Esophagus squamous epithelium (tissue), 5 donors: ENCODE measurements at places on chromosomes 3 and 15.

GRCh38 chr3:11498646-11499045 lies 145.1 kb downstream of the VGLL4 start:
- DNase-seq: no peak

GRCh38 chr15:74775132-74775562 lies 6.7 kb upstream of the CSK start:
- no peak for DNase-seq

DNA sequence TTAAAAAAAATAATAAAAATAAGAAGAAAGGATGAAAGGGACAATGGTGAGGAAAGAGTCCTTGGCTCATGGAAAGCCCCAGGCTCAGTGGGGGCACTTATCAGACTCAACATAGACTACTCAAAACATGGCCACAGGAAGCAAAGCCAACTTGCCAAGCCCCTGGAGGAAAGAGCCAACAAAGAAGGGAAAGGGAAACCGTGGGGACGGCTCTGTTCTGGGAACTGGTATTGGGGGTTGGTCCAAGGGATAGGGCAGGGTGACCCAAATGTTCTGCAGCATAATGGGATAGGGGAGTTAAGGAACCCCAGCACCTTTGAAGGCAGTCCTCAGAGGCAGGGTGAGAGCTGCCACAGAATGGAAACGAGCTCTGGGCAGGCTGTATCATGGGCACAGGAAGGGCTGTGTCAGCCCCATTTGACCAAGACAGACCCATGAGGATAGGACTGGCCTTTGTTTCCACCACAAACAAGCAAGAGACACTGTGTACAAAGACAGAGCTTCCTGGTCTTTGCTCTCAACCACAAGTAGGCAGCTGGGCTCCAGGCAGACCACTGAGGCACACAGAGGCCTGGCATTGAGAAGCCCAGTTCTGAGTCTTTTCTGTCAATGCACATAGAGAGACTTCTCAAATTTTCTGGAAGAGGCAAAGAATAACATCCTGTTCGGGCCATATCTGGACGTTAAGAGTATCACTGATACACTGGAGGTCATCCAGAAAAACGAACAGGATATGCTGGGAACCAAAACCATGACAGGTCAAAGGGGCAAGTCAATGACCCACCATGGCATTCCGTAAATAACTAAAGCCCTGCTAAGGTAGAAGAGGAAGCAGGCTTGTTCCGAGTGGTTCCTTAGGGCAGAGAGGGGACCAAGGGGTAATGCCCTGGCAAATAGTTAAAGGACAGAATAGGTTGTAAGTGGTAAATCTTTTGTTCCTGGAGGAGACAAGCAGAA lies 10.6 kb upstream of the SEMA7A start:
- no peak for DNase-seq

- no peak for DNase-seq
These were observed 180.6 kb downstream of the ANXA2 start for GRCh38 chr15:60217161-60217560.

- no peak for DNase-seq
These were observed 262.6 kb downstream of the MECOM start for GRCh38 chr3:169400874-169401273.

DNA sequence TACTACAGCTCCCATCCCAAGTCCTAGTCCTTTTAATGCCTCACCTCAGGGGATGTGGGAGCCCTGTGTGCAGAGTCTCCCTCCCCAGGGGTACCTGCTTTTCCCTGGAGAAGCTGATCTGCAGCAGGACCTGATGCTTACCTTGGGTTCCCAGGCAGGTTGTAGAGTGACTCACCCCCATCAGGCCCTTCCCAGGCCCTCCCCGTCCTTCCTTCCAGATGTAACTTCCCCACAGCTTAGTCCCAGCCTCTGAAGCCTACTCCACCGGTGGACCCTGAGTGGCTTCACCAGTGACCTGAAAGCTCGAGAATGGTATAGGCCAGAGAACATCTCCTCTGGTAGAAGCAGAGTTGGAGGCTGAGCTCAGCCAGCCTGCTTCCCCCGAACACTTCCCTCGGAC lies 254.2 kb upstream of the STT3B start:
- DNase-seq: no peak

- DNase-seq: no peak
These were observed 66.1 kb upstream of the RORA start for GRCh38 chr15:61295239-61295638.

DNA sequence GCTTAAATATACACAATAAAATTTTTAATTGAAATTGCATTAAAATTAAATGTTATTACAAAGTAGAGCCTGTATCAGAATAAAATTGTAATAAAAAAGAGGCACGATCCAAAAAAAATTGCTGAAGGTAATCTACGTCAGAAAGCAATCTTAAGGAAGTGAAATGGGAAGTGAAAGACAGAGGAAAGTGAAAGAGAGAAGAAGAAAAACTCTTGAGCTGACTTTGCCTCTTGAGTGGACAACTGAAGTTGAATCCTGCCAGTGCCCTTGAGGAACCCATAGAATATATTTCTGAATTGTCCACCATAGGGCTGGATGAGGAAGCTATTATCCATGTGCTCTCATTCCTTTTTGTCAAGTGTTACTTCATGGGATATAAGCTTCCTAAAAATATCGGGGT lies 285.1 kb upstream of the STAC start:
- no peak for DNase-seq

GRCh38 chr15:49199666-49200065 lies 29.6 kb downstream of the GALK2 start:
- no peak for DNase-seq

GRCh38 chr15:101039461-101039860 lies 120.3 kb downstream of the LRRK1 start:
- DNase-seq: no peak

DNA sequence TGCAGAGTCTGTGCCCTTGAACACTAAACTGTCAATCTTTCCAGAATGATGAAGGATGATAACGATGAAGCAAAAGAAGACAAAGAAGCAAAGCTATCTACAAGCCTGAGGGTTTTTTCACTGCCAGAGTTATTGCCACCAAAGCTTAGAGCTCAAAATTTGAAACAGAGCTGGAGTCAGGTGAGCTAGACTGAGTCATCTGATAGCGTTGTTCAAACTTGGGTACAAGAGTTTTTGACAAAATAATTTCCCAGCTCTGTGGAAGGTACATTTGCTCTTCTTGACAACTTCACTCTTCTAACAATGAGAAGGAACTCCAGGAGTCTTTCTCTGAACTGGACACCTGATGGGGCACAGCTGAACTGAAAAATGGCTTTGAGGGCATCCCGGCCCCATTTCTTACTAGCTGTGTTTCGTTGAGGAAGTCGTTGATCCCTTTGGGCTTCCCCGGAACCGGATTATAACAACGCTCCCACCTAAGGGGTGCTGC lies 715 bp downstream of the MCCC1 start:
- no peak for DNase-seq

DNA sequence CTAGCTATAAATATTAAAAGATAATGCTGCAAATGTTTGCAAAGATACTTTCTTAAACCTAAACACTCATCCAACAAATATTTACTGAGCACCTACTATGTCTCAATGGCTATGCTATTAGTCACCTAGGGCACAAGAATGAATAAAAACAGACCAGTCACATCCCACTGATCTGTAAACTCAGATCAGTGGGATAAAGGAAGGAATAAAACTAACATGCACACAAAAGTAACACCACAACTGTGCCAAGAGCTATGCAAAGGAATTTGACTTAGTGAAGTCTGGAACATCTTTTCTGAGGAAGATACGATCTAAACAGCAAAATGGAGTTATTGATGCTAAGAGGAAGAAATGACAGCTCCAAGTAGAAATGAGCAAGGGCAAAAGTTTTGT lies 56.6 kb downstream of the CBLB start:
- DNase-seq: no peak

- DNase-seq: no peak
These were observed 391.9 kb downstream of the OCA2 start for GRCh38 chr15:27707257-27707656.

DNA sequence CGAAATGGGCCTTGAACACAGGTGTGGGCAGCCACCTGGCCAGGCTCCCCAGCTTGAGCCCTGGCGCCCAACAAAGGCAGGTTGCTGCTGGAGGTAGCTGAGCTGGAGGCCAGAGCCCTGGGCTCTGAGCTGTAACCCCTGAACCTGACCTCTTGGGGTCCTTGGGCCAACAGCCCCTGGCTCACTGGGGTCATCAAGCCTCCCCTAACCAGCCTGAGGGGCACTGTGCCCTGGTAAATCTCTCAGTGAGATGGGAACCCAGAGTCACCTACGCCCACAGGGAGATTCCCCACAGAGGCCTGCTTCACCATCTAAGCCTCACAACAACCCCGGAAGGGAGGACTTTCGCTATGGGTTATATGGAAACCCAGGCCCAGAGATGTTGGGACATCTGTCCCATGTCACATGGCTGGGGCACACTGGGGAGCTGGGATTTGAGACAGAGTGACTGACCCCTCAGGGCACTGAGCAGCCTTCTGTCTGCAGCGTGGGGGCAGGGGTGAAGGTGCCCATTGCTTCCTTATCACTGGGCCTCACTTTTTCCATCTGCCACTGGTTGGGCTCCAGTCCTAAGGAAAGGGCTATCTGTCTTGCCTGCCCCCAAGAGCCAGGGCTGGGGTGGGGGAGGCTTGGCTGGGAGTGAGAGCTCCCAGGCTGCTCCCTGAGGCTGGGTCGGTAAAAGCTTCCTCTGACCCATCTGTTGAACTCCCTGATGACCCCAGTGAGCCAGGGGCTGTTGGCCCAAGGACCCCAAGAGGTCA lies 59.1 kb downstream of the IQSEC1 start:
- no peak for DNase-seq

- DNase-seq: no peak
These were observed 39.9 kb upstream of the LDHAL6B start for GRCh38 chr15:59166601-59167265.

DNA sequence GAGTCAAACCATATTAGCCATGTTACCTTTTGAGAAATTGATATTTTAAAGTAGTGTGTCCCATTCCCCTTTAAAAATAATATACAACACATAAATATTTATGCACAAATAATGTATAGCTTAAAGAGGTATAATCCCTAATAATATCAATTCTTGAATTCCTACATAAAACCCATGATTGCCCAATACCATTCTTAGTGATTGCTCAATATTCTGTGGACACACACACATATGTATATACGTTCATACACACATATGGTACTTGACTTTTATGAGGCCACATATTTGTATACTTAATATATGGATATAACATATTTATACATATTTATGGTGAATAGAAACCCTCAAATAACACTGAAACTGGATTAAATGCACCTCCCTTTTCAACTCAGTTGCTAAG lies 367.4 kb downstream of the ZBBX start:
- no peak for DNase-seq

DNA sequence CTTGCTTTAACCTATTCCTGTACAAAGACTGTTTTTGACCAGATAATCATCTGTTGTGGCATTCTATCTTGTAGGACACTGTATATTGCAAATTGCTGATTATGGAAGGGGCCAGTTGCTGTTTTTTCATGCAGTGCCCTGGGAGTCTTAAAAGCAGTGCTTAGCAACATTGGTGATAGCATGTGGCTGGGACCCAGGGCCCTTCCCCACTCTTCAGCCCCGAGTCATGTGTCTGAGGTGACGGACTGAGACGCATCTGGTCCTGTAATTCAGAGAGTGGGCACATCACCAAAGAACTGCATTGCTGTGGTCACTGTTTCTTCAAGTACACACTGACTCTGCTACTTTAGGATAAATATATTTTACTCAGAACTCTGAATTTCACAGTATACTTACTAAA lies 63.4 kb downstream of the SNRK start:
- no peak for DNase-seq

DNA sequence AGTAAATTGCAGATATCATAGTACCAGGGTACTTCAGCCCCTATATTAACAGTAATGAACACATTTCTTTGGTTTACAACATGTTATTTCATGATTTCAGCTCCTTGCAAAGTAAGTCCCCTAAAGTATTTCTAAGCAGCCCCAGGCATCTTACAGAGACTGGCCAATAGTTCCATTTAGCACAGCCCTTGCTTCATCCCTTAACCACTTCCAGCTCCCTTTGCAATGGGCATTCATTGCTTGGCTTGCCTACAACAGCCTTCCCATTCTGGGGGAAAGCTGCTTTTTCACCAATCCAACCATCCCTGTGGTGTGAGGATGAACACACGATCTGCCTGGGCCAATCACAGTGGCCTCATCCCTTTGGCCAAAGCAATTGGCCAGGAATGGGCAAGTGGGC lies 67.2 kb upstream of the XCR1 start:
- no peak for DNase-seq

- no peak for DNase-seq
These were observed 290.5 kb downstream of the PLCL2 start for GRCh38 chr3:17175187-17175807.

DNA sequence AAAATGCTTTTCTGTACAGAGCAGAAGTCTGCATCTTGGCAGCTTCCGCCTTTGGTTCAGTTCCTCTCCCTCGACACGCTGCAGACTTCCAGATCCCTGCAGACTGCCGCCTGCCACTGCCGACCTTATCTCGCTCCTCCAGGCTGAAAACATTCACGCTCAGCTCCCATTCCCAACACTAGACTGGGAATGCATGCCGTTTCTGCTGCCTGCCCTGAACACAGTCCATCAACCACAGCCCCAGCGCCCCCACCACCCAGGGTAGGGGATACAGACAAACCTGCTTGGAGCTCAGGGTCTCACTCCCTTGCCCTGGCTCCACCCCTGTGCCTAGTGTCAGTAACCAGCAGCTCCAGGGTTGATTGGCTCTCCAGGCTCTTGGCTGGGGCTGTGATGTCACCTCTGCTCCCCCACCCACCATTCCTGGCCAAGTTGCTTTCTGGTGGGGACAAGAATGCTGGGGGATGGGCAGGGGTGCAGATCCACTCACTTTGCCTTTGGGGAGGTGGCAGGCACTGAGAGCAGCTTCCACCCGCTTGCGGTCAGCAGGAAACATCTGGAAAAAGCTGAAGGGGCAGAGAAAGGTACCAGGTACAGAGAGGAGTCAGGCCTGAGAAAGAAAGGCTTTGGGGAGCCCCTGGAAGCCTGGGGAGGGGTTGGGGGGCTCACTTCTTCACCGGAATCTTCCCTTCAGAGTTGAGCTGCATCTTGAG lies 6.1 kb downstream of the PLCB2 start:
- DNase-seq: no peak

- DNase-seq: no peak
These were observed 76.7 kb upstream of the P3H2 start for GRCh38 chr3:190197346-190197763.

DNA sequence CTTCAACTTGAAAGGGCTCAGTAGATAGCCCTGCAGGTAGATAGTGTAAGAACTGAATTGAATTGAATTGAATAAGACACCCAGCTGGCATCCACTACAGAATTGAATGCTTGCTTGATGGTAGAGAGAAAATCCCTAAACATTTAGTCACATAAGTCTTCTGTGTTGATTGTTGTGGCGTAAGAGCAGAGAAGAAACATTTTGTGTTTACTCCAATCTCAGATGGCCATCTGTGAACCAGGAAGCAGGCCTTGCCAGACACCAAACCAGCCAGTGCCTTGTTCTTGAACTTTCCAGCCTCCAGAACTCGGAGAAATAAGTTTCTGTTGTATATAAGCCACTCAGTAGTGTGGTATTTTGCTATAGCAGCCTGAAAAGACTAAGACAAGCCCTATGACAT lies 43.6 kb downstream of the SST start:
- DNase-seq: no peak

- DNase-seq: no peak
These were observed 2.8 kb downstream of the ADAMTS17 start for GRCh38 chr15:100338971-100339444.
